T-helper 1 cell (primary cell): ENCODE measurements at places on chromosomes 2 and 18.

- no peak for DNase-seq
Measured at GRCh38 chr2:177633910-177634294, 241.3 kb downstream of the AGPS start.

DNA sequence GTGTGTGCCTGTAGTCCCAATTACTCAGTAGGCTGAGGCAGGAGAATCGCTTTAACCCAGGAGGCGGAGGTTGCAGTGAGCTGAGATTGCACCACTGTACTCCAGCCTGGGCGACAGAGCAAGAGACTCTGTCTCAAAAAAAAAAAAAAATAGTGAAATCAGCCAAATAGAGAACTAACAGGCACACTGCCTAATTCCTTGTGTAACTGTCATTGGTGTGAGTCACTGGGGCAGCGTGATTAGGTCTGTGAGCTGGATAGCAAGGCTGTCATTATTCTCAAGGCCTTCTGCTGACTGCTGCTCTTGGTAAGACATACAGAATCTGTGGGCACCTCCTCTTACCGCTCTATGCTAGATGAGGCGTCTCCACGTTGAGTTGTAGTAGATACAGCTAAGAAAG lies 270.3 kb downstream of the NEDD4L start:
- DNase-seq: no peak

GRCh38 chr2:64629329-64629781 lies 24.4 kb downstream of the SERTAD2 start:
- no peak for DNase-seq

GRCh38 chr2:96265349-96265839 lies 403 bp downstream of the TMEM127 start:
- DNase-seq: peak; percentile 38

DNA sequence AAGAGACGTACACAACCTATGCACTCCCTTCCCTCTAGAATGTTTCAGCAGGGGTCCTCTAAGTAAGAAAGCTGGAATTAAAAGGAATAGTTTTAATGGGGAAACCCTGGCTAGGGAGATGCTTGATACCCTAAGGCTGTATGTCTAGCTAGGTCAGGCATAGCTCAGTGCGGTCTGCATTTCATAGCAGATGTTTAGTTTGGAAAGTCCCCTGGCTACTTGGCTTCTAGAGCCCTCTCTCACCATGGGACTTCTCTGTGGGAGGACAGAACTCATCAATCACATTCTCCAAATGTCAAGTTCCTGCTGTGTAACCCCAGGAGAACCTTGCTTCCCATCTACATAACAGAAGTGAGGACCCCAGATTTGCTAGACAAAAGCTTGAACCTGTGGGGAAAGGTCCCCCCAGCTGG lies 24.1 kb upstream of the ANXA4 start:
- DNase-seq: no peak

- no peak for DNase-seq
Measured at GRCh38 chr2:24874035-24874434, 46.0 kb downstream of the ADCY3 start.

GRCh38 chr18:63078471-63078870 lies 241.1 kb downstream of the BCL2 start:
- no peak for DNase-seq

- no peak for DNase-seq
Measured at GRCh38 chr18:11320986-11321385, 171.6 kb upstream of the PIEZO2 start.

DNA sequence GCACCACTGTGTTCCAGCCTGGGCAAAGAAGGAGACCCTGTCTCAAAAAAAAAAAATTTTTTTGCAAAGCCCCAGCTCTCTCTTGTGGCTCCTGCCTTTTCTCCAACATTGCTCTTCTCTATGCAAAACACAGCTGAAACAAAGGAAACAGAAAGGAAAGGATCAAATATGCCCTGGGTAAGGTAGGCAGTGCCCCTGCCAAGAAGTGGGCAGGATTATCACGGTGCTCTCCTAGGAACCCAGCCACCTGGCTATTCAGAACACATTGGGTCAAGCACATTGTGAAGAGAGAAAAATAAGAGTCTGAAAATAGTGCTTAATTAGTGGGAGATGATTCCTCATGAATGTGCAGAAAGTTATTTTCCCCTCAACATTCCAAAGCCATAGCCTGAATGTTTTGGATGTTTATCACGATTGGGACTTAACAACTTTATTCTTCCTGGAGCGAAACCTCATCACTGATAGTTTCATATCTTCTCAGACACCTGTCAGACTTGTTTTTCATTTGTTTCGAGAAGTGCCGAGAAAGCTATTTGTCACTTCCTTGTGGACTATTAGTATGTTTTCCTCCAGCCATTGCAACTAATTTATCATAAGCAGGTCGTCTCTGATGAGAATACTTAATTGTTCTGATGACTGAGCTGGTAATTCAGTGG lies 42.7 kb upstream of the RPL31 start:
- DNase-seq: no peak

GRCh38 chr2:227862741-227863588 lies 8.5 kb upstream of the DAW1 start:
- DNase-seq: no peak

- no peak for DNase-seq
Measured at GRCh38 chr18:64410685-64411084, 261.8 kb upstream of the LINC00305 start.

DNA sequence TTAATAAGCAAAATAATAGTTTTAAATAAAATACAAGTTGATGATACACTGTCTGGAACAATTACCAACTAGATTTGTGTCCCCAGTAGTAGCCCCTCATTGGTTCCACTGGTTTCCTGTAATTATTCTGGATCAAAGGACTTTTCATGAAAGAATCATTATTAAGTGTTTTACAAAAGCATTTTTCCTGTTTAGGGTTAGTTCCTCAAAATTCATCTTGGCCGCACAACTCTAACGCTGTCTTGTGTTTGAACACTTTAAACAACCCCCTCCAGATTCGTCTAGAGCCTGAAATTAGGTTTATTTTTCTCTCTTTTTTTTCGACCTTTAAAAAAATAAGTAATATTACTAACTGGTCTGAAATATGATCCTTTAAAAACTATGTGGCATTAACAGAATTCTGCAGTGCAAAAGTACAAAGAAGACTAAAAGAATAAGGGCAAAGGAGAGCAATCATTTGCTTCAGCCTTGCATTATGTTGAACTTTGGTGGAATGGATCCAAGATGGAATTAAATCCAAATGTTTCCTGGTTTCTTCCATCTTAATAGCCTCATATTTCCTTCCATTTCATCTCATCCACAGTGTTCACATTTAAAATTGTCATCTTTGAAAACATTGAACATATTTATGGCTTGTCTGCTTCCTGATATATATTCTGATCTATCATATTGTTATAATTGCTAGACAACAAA lies 678.4 kb downstream of the IRS1 start:
- no peak for DNase-seq

- DNase-seq: peak; percentile 25
Measured at GRCh38 chr18:8988260-8988871, 114.1 kb upstream of the NDUFV2 start.

GRCh38 chr2:71655498-71655897 lies 202.1 kb downstream of the DYSF start:
- no peak for DNase-seq

DNA sequence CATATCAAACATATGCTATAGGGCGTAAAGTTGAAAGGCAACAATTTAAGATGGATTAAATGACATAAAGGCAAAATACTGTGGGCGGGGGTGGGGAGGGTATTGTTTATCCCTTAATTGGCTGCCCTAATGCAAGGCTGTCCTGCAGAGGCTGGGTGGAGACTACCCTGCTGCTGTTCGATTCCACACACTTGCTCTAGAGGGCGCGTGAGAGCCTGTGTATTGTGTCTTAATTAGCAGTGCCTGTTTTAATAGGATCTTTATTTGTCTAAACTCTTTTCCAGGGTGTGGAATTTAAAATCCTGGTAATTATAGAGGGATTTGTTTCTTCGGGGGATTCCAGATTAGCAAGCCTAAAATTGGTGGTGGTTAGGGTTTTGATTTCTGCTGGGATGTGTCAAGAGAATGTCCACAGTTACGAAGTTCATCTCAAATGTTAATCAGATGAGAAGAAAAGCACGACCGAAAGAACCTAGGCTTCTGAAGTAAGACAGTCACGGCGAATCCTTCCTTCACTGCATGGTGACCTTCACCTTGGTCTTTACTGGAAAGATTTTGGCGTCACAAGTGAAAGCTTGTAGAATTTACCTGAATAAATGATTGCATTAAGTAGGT lies 103.5 kb upstream of the MAP3K20 start:
- no peak for DNase-seq

DNA sequence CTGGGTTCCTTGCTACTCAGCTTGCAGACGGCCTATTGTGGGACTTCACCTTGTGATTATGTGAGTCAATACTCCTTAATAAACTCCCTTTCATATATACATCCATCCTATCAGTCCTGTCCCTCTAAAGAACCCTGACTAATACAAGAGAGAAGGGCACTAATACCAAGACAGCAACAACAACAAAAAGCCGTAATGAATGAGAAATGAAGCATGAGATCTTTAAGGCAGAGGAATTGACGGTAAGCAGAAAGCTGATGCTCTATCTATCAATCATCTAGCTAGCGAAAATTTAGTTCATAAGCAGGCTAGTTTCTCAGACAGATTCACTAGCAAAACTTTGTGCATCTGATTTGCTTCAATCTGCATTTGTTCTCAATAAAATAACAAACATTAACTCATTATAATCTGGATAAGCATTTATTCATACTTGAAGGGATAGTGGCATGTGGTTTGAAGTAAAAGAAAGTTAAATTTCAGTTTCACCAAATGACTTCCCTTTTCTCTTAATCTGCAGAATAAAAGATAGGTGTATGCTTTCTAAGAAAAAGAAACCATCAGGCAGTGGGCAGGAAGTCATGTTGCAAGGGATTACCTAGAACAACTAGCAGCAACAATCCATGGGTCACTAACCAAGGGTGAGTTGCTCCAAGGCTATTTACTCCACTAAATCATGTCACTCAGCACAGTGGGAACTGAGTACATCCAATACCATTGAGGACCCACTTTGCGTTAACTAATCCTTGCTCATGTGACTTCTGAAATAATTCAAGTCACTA lies 376.5 kb downstream of the TMEM182 start:
- no peak for DNase-seq
